ENCODE measurements at places on chromosomes 6 and 20.

DNA sequence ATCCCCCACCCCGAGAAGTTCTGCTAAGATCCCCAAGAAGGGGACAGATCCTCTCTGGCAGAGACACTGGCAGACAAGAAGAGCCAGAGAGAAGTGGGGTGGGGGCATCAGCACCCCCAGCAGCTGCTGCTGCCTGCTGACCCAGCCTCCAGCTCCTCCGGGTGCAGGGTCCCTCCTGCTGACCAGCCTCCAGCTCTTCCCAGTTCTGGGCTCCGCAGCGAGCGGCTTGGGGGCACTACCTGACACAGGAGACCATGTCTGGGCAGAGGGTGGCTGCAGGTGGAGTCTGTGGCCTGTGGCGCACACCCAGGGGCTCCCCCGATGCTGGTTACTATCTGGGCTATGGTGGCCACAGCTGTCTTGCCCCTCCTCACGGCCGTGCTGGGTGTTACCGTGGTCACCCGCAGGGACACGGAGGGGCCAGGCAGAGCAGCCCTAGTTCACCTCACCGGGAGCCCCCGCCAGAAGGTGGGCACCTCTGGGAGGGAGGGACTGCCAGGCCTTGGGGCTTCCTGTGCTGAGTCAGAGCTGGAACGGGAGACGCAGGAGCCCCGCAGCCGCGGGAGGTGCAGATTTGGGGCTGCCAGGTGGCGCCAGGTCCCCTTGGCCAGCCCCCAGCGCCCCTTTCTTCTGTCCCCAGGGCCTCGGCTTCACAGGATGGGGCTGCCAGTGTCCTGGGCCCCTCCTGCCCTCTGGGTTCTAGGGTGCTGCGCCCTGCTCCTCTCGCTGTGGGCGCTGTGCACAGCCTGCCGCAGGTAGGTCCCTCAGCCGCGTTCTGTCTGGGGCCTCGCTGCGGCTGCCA lies 630 bp downstream of the LIME1 start:
- DNase-seq = no peak

DNA sequence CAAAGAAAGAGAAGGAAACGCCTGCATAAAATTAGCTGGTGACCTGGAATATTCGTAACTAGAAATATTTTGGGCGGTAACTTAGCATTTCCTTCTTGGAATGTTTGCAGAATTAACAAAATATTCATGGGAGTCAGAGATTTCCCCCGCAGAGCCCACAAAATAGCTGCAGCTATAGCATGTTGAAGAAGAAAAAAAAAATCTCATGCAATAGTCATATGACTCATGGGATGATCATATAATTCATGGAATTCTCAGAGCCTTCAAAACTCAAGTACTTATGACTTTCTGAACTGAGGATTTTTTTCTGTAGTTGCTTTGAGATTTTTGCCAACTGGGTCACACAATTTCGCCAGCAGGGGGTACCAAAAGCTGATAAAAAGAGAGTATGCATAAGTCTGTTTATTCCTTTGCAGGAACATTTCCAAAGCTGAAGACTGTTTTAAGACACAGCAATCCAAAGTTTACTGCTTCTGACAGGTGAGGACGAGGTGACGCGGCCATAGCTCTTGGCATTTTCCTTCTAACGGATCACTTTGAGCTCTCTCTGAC lies 586.0 kb upstream of the CHD6 start:
- no peak for DNase-seq

DNA sequence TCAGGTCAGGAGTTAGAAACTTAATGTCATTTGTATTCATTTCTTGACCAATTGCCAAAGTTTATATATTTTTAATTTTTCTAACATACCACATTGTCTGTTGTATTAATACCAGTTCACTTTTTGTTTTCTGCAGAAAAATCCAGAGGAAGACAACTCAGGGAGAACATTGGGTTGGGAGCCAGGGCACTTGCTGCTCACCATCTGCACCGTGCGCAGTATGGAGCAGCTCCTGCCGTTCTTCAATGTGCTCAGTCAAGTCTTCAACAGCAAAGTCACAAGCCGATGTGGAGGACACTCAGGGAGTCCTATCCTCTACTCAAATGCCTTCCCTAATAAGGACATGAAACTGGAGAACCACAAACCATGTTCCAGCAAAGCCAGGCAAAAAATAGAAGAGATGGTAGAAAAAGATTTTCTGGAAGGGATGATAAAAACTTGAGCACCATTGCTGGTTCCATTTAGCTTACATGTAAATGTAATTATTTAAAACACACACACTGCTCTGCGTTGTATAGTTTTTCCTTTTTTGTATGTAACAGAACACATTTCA lies 25.3 kb downstream of the PGM3 start:
- no peak for DNase-seq

DNA sequence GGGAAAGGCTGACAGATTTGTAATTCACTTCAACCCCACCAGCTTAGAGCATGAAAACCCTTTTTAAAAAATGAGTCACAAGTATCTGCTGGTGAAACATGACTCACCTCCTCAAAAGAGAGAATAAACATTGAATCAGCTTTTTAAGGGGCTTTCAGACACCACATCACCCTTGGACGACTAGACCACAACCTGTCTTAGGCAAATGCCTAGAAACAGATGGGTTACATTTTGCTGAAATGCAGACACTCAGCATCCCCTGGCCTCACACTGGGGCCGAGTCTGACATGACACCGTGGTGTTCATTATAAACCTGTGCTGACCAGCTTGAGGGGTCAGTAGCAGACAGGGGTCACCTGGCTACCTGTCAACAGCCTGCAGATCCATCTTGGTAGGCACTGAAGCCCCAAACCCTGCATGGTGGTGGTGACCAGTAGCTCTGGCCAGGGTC lies 175.3 kb upstream of the CST7 start:
- DNase-seq = no peak

DNA sequence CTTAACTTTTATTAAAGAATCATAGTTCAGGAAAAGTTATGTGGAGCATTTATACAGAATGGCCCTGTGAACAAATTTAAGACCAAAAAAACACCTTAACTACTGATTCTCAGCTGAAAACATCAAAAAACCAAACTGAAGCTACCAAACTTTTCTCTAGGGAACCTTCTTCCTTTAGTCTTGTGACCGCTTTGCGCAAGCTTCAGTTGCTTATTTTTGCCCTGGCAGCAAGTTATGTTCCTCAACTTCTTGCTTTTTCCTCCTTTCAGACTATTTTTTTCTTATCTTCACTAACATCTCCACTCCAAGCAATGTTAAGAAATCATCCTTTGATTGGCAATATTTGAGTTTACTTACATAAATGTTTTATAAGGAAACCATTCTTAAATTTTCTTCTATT lies 100.1 kb downstream of the MYB start:
- DNase-seq = no peak

GRCh38 chr6:136753624-136754023 lies 38.7 kb downstream of the MAP3K5 start:
- no peak for DNase-seq

- DNase-seq = no peak
These were observed 257.9 kb downstream of the CDH26 start for GRCh38 chr20:60215816-60216730.

DNA sequence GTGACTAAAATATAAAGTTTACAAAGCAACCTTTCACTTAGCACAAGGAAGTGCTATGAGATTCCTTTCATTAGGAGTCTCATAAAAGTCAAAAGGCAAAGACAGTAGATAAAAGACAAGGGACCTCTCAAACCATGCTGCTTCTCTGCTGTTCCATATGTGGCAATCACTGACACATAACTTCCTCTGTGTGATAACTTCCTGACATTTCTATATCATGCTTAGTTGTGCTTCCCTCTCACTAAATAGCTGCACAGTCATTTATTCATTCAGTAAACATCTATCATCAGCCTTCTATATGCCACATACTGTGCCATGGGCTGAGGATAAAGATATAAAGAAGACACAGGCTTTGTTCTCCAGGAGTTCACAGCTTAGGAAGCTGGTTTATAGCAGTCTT lies 214.8 kb upstream of the GRIK2 start:
- DNase-seq = no peak

DNA sequence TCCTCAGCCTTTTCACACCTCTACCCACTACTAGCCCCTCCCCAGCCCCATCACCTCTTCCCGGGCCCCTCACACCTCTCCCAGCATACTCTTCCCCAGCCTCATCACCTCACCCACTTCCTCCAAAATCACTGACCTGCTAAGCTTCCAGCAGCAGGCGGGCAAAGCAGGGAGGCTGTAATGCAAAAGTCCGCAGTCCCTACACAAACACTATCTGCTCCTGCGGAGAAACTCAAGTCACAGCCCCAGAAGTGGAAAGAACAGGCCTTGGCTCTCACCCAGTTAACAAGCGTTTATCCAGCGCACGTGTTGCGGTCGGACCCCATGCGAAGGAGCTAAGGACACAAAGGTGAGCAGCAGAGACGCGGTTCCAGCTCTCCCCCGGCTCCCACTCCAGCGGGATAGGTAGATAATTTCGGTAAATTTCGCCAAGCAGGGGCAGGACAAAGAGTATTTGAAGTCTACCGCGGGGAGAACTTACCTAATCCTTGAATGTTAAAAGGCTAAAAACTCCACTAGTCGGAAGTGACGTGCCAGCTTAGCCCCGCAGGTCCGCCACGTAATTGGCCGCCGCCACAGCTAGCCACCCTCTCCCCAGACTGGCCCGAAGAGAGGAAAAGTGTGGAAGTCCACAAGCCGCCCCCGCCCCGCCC lies 728 bp upstream of the TRIM39 start:
- DNase-seq = no peak

DNA sequence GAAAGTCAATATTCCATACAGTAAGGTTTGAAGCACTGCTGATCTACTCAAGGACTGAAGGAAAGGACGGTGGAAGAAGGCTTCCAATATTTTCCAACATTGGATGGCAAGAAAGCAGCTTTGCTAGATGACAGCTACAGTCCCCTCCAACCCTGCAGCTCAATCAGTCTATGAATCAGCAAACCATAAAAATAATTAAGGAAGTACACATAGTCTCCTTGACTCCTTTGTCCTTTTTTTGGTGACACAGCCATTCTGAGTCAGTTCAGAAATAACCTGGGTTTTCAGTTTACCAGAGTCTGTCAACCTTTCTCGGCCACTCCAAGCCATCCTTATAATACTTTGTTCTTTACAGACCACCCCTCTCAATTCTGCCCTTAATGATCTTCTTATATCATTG lies 232.5 kb downstream of the IBTK start:
- DNase-seq = no peak

Measured in right atrium auricular region (tissue), 2 donors.